ENCODE measurements at places on chromosomes 6 and 20.

DNA sequence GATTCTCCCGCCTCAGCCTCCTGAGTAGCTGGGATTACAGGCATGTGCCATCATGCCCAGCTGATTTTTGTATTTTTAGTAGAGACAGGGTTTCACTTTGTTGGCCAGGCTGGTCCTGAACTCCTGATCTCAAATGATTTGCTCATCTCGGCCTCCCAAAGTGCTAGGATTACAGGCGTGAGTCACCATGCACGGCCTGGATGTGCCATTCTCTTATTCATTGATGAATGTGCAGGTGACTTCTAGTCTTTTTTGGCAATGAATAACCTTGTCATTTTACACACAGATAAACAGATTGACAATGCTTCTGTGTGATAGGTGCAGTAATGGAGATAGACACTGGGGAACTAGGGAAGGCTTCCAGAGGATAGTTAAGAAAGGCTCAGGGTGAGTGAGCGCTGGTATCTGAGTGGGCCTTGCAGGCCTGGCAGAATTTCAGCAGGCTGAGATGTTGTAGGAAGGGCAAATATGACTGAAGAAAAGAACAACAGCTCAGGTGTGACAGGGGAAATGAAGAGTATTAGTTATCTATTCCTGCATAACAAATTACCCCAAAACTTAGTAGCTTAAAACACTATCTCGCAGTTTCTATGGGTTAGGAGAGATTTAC lies 23.3 kb downstream of the PPARD start:
- no peak for DNase-seq

GRCh38 chr20:14432085-14432484 lies 94.7 kb upstream of the FLRT3 start:
- no peak for DNase-seq

DNA sequence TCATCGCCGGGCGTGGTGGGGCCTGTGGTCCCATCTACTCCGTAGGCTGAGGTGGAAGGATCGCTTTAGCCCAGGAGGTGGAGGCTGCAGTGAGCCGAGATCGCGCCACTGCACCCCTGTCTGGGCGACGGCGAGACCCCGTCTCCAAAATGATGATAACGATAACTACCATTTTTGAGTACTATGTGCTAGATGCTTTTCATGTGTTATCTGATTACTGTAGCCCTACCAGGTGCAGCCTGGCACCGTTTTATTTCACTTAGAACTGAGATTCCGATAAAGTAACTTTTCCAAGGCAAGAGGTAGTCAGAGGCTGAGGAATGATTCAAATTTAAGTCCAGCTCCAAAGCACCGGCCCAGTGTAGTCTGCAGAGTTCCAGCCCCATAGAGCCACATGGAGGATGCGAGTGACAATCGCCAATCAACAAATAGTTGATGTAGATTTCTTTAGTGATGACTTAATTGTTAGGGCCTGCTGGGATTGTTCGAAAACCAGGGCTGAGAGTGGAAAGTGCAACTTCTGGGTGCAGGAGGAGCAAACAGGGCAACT lies 727 bp downstream of the ERMARD start:
- DNase-seq, result no peak

- no peak for DNase-seq
Observed at GRCh38 chr6:119669221-119669620, 319.7 kb upstream of the MAN1A1 start.

- DNase-seq, result no peak
Observed at GRCh38 chr20:62969179-62969760, 16.8 kb downstream of the SLC17A9 start.
